Osteoblast (primary cell): ENCODE measurements at places on chromosomes 4 and X. TPM values are rescaled to one million over a fixed set of nuclear protein-coding genes. Genes with fewer than 3 reads are reported as not detected.
A peak's percentile ranks its signal among the peaks of the same experiment; 100 is the strongest.

Gene SCML2
- total RNA-seq = 0.88 and 1.4 TPM in 2 replicates

Gene MAOB
- total RNA-seq = 0.29 and 0.72 TPM in 2 replicates

Gene RASL11B
- total RNA-seq = under 0.01 TPM in 1 of 2 replicates, not detected in the other

Gene KCND1
- 0.29 and 0.36 TPM in 2 replicates for total RNA-seq

Gene HSFX3
- not detected in 2 replicates for total RNA-seq

DNA sequence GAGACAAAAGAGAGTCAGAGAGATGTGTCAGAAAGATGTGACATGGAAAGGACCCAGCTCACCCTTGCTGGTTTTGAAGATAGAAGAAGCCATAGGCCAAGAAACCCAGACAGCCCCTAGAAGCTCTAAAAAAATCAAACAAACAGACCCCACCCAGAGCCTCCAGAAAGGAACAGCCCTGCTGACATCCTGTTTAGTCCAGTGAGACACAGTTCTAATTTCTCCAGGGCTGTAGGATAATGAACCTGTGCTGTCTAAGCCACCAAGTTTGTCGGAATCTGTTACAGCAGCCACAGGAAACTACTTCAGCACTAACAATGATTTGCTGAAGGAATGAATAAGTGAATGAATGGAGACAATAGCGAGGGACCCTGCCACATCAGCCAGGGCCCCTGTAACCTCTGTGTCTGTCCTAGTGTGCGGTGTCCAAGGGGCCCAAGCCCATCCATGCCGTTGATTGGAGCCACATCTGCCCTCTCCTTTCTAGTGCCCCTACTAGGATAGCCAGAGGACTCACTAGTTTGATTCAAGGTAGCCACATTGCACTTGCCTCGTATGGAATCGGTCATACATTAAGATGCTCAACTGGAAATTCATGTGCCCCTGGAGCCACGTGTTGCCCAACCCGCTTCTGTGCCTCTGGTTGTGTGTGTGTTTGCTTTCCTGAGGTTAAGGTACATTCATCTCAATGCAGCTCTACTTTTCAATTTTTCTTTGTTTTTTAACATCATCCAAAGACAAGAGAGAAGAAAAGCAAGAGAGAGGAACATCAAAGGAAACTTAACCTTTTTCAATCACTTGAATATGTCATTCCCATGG is 32.5 kb upstream of the SLC2A9 start:
- no peak overlapping the region for H3K27ac ChIP-seq
- H3K4me3 ChIP-seq = no peak overlapping the region
- no peaks in the 10 kb centered on the region for H3K36me3 ChIP-seq
- DNase-seq = no peak
- H3K27me3 ChIP-seq = no peaks in the 10 kb centered on the region

DNA sequence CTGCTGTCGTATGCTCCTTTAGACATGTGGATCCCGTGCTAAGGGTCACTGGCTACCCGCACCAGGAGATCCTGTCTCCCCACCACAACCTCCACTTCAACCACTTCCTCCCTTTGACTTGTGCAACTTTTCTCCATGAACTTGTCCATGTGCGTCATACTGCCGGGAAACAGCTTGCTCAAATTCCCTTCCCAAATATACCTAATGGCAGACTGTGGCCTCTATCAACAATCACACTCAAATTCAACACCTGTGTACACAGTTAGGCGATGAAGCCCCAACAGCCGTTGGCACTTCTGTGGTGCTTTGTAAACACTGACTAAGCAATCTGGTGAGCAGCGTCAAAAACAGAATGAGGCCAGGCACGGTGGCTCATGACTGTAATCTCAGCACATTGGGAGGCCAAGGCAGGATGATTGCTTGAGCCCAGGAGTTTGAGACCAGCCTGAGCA is 49.5 kb downstream of the CD99L2 start:
- peaks cover 9% of the 10 kb centered on the region for H3K4me1 ChIP-seq
- no peak overlapping the region for H3K27ac ChIP-seq
- no peaks in the 10 kb centered on the region for H3K36me3 ChIP-seq
- no peak for DNase-seq
- H3K27me3 ChIP-seq = no peaks in the 10 kb centered on the region
- no peak overlapping the region for H3K4me3 ChIP-seq

GRCh38 chr4:68572653-68573170 is 3.4 kb downstream of the UGT2B17 start:
- no peaks in the 10 kb centered on the region for H3K36me3 ChIP-seq
- H3K27me3 ChIP-seq = no peaks in the 10 kb centered on the region
- H3K27ac ChIP-seq = no peak overlapping the region
- no peak for DNase-seq

- H3K4me1 ChIP-seq = no peaks in the 10 kb centered on the region
- H3K36me3 ChIP-seq = no peaks in the 10 kb centered on the region
- H3K27ac ChIP-seq = no peak overlapping the region
- H3K4me3 ChIP-seq = no peak overlapping the region
- no peak for DNase-seq
These were observed 36.5 kb upstream of the KLHL2 start for GRCh38 chr4:165170819-165171218.

- H3K4me3 ChIP-seq = no peak overlapping the region
- no peak overlapping the region for H3K27ac ChIP-seq
- no peaks in the 10 kb centered on the region for H3K36me3 ChIP-seq
- H3K4me1 ChIP-seq = peaks cover 7% of the 10 kb centered on the region
- DNase-seq = no peak
- no peaks in the 10 kb centered on the region for H3K27me3 ChIP-seq
These were observed 151.3 kb upstream of the TTC29 start for GRCh38 chr4:147096667-147097604.

DNA sequence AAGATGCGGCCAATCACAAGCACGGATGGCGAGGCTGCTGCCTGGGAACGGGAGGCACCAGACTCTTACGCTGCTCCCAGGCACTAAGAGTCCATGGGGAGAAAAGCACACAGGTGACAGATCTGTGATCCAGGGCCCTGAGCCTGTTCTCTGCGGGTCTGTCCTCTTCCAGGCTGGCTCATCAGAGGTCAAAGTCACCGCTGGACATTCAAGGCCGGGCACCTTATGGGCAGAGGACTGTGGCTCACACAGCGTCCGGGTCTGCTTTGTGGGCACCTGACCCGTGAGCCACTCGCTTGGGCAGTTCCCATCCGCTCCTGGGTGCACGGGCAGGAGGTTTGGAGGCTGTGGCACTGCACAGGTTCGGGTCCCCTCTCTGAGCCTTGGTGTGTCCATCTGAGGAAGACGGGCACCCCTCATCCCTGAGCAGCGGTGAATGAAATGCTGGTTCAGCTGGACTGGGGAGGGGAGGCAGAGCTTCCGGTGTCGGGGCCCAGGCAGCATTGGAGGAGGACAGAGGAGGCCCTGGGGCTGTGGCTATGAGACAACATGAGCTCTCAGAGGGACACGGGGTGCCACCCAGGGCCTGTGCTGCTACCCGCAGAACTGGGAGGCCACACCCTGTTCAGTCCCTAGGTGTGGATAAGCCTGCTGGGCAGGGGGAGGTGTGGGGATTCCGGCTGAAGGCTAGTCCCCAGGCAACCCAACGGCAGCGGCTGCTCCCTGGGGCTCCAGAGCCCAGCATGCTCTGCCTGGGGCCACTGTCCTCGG is 61.2 kb upstream of the AFAP1 start:
- H3K4me3 ChIP-seq = no peak overlapping the region
- peaks cover 38% of the 10 kb centered on the region for H3K27me3 ChIP-seq
- no peak overlapping the region for H3K27ac ChIP-seq
- DNase-seq = peak; percentile 66
- H3K36me3 ChIP-seq = no peaks in the 10 kb centered on the region

DNA sequence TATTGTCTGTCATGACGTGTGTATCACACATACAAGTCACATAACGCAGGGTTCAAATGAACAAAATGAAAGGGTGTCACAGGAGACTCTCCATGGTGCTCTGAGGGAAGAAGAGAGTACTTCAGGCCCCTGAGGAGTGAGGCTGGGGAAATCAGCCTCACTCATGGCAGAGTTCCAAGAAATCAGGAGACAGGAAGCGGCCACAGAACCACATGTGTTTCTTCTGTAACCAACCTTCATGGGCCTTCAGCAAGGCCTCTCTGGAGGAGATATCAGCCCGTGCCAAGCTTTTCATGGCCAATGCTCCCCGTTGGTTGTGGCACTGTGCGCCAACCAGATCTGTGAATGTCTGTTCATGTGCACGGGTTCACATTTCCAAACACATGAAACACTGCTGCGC is 76.0 kb downstream of the NAT8L start:
- H3K27ac ChIP-seq = no peak overlapping the region
- H3K4me1 ChIP-seq = peaks cover 4% of the 10 kb centered on the region
- H3K36me3 ChIP-seq = no peaks in the 10 kb centered on the region
- DNase-seq = no peak

DNA sequence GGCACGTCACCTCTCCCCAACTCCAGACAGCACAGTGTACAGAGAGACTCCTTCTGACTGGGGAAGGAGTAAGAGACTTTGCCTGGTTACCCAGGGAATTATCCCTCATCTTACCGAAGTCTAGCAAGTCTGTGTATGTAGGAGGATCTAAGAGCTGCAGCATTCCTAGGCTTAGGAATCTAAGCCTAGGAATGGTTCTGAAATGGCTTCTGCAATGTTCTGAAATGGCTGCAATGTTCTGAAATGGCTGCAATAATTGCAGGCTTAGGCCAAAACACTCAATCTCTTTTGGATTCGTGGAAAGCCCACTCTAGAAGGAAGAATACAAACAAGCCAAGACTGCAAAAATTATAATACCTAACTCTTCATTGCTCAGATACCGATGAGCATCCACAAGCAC is 106.4 kb downstream of the SCLT1 start:
- DNase-seq = no peak
- H3K27me3 ChIP-seq = no peaks in the 10 kb centered on the region
- no peaks in the 10 kb centered on the region for H3K36me3 ChIP-seq
- H3K27ac ChIP-seq = no peak overlapping the region
- H3K4me3 ChIP-seq = no peak overlapping the region
- no peaks in the 10 kb centered on the region for H3K4me1 ChIP-seq

- no peaks in the 10 kb centered on the region for H3K4me1 ChIP-seq
- H3K27ac ChIP-seq = no peak overlapping the region
- H3K4me3 ChIP-seq = no peak overlapping the region
- DNase-seq = peak; percentile 22
- no peaks in the 10 kb centered on the region for H3K36me3 ChIP-seq
- H3K27me3 ChIP-seq = peaks cover 16% of the 10 kb centered on the region
These were observed 306.1 kb downstream of the BCOR start for GRCh38 chrX:39791691-39792090.

- no peak overlapping the region for H3K4me3 ChIP-seq
- no peaks in the 10 kb centered on the region for H3K27me3 ChIP-seq
- no peak overlapping the region for H3K27ac ChIP-seq
- DNase-seq = no peak
- no peaks in the 10 kb centered on the region for H3K36me3 ChIP-seq
These were observed 1227.9 kb upstream of the PABPC4L start for GRCh38 chr4:135429528-135429927.

DNA sequence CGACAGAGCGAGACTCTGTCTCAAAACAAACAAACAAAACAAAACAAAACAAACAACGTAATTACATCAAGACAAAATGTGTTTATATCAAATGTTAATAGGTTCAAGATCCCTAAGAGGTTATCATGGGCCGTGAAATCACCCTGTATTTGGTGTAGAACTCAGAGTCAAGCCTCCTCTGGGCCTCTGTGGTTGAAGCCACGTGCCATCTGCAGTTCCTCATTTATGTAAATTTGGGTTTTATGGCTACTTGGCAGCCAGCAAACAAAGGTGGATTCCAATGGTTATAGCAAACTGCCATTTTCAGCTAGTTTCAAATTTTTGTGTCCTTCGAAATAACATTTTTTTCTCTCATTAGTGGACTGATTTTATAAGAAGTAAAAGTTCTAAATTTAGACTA is 16.4 kb downstream of the NSDHL start:
- no peak for DNase-seq
- H3K36me3 ChIP-seq = peaks cover 13% of the 10 kb centered on the region
- no peaks in the 10 kb centered on the region for H3K4me1 ChIP-seq
- no peaks in the 10 kb centered on the region for H3K27me3 ChIP-seq
- H3K27ac ChIP-seq = no peak overlapping the region
- H3K4me3 ChIP-seq = no peak overlapping the region

GRCh38 chrX:23341452-23341851 is 6.8 kb downstream of the PTCHD1 start:
- H3K4me1 ChIP-seq = no peaks in the 10 kb centered on the region
- H3K27me3 ChIP-seq = peaks cover 4% of the 10 kb centered on the region
- H3K27ac ChIP-seq = no peak overlapping the region
- H3K36me3 ChIP-seq = no peaks in the 10 kb centered on the region
- DNase-seq = peak; percentile 26

DNA sequence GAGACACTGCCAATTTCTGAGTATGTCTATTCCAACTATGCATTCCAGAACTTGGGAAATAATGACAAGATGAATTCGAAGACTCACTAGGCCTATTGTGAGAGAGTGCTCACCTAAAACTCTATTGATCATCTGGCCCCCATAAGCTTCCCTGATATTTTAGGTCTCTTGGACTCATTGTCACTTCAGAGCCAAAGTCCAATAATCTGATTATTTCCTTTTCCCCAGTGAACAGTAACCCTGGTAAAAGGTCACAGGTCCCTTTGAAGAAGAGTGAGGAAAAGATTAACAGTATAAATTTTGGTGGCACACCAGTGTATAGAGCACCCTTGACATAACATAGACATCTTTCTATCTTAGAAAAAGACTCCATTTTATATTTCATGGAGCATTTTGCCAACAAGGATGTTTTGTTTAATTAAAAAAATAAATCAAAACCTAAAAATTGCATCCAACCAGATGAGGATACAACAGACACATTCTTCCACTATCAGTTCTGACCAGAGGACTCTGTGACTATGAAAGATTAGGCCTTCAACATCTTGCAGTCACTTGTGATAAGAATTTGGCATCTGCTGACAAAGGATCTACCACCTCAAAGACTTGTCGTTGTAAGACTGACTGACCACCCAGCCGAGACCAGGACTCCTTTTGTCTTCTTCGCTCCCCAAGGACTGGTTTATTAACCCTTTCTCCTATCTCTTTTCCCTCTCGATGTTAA is 191.9 kb downstream of the MAB21L2 start:
- peaks cover 11% of the 10 kb centered on the region for H3K4me1 ChIP-seq
- DNase-seq = no peak
- H3K36me3 ChIP-seq = no peaks in the 10 kb centered on the region
- H3K4me3 ChIP-seq = no peak overlapping the region
- no peak overlapping the region for H3K27ac ChIP-seq

GRCh38 chr4:154001193-154001592 is 212.3 kb upstream of the SFRP2 start:
- no peak overlapping the region for H3K27ac ChIP-seq
- H3K4me1 ChIP-seq = no peaks in the 10 kb centered on the region
- H3K4me3 ChIP-seq = no peak overlapping the region
- H3K27me3 ChIP-seq = no peaks in the 10 kb centered on the region
- no peak for DNase-seq
- H3K36me3 ChIP-seq = no peaks in the 10 kb centered on the region

- H3K27ac ChIP-seq = no peak overlapping the region
- no peak for DNase-seq
- no peaks in the 10 kb centered on the region for H3K36me3 ChIP-seq
- no peak overlapping the region for H3K4me3 ChIP-seq
- H3K4me1 ChIP-seq = no peaks in the 10 kb centered on the region
These were observed 17.8 kb upstream of the STOX2 start for GRCh38 chr4:183887351-183887750.
